ENCODE measurements at places on chromosomes 13 and 19. TPM values are rescaled to one million over a fixed set of nuclear protein-coding genes. Genes with fewer than 3 reads are reported as not detected.

DNA sequence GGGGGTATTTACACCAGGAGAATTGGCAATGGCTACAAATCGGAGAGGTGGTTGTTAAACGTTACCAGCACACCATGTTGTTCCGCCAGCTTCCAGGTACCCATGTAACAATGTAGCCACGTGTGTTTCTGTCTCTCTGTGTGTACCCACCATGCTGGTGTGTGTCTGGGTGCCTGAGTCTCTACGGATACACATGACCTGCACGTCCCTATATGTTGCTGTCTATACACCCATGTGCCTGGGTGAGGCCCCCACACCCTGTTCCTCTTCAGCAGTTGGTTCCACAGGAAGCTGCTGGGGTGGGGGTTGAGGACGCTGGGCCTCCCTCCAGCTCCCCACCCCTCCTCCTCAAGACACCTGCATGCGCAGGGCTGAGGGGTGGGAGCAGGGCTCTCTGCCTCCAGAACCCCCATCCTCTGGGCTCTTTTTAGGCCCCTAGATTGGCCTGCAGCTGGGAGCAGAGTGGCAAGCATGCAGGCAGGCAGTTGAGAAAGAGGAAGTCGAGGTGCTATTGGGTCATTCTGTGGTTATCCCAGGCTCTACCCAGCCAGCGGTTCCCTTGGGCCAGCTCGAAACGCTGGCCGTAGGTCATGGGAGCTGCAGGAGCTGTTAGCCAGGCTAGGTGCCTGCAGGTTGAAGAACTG lies at the start of gene ARHGEF18:
Gene ARHGEF18 (plus strand): TSS at position 351 of the 644 bp plus-strand sequence. CDS start 13,954 bp downstream, outside the sequence.
- peaks cover 21% of the 10 kb centered on the region for H3K36me3 ChIP-seq
- H3K4me1 ChIP-seq = peaks cover 45% of the 10 kb centered on the region
- peak within 1 kb of the TSS; percentile 95 for H3K27ac ChIP-seq
- H3K4me3 ChIP-seq = peak within 1 kb of the TSS; percentile 90
- DNase-seq = peak; percentile 64

GRCh38 chr13:94813920-94814475 lies 101.7 kb upstream of the SOX21 start:
- H3K27ac ChIP-seq = no peak overlapping the region
- H3K27me3 ChIP-seq = no peaks in the 10 kb centered on the region
- no peaks in the 10 kb centered on the region for H3K36me3 ChIP-seq

DNA sequence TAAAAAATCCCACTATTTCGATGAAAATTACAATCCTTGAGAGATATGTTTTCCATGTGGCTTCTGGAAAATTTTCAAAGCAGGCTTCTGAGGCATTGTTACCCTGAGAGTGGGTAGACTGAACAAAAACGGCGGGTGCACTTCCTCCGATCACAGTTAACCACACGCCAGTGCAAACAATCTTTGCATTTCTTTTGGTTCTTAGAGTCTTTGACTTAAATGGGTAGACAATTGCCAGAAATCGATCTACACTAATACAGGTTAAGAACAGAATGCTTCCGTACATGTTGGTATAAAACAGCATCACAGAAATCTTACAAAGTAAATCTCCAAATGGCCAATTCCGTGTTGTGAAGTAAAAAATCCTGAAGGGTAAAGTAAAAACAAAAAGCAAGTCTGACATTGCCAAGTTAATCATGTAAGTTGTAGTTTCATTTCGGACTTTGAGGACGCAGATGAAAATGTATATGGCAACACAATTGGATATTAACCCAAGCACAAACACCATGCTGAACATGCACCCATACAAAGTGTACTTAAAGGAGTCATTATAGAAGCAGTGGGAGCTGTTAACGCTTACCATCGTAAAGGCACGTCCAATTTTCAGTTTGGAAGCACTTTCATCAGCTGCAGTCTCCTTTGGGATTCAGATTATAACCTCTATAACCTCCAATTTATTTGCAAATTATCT lies 927 bp downstream of the LPAR6 start:
- peak overlapping the region; percentile 97 for H3K27ac ChIP-seq
- no peak for DNase-seq
- H3K4me1 ChIP-seq = peaks cover 30% of the 10 kb centered on the region
- no peaks in the 10 kb centered on the region for H3K27me3 ChIP-seq
- H3K36me3 ChIP-seq = peaks cover 57% of the 10 kb centered on the region
- H3K4me3 ChIP-seq = peak overlapping the region; percentile 99

KLK6 gene
- not detected for total RNA-seq

ASPDH gene
- total RNA-seq = not detected

ZNF534 gene
- not detected for total RNA-seq

Data from activated naive CD8-positive, alpha-beta T cell treated with anti-CD3 and anti-CD28 coated beads, Interleukin-2, amount 10 ng/mL, durations not matched to agents 7 days and 5 days (primary cell).